ENCODE measurements at places on chromosomes 4 and X. TPM values are rescaled to one million over a fixed set of nuclear protein-coding genes. Genes with fewer than 3 reads are reported as not detected.

GRCh38 chrX:21479695-21480270 is 105.6 kb downstream of the CNKSR2 start:
- DNase-seq = peak; percentile 14

GRCh38 chr4:94871644-94872305 is 114.0 kb downstream of the BMPR1B start:
- no peak for DNase-seq

- DNase-seq = no peak
Observed at GRCh38 chrX:120840827-120841226, 34.8 kb downstream of the CT47B1 start.

Gene CBR4
- 20.4 TPM for total RNA-seq

Gene IBSP
- not detected for total RNA-seq

DNA sequence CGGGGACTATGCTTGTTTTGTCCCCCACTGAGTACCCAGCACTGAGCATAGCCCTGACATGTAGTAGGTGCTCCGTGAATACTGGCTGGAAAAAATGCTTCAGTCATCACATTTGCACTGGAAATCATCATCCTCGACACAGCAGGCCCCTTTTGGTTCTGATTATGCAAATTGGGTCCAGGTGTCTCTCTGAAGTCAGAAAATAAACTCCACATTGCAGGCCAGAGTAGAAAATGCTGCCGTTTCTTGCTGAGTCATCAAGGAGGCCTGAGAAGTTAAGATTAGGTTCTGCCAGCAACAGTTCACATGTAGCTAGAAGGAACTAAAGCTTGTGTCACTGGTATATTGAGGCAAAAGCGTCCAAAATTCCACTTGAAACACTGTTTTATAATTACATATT is 15.0 kb upstream of the STK32B start:
- DNase-seq = no peak

Gene TSPAN7
- total RNA-seq = 0.30 TPM

DNA sequence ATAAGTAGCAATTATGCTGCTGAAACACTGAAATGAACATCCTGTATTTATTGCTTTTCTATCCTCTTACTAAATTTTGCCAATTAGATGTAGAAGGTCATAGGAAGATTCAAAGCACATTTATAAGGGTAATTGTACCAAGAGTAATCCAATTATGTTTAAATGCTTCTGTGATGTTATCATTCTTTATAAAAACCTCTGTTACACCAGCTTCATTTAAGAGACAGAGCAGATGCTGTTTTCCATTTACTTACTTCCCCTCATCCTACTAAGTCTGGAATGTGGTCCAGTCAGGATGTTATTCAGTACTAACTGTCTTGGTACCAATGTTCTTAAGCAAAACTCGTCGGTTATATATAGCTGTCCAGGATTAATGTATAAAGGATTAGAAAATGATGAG is 539.6 kb downstream of the PDHA2 start:
- no peak for DNase-seq

- DNase-seq = no peak
Observed at GRCh38 chrX:87005183-87005582, 512.4 kb upstream of the KLHL4 start.

DNA sequence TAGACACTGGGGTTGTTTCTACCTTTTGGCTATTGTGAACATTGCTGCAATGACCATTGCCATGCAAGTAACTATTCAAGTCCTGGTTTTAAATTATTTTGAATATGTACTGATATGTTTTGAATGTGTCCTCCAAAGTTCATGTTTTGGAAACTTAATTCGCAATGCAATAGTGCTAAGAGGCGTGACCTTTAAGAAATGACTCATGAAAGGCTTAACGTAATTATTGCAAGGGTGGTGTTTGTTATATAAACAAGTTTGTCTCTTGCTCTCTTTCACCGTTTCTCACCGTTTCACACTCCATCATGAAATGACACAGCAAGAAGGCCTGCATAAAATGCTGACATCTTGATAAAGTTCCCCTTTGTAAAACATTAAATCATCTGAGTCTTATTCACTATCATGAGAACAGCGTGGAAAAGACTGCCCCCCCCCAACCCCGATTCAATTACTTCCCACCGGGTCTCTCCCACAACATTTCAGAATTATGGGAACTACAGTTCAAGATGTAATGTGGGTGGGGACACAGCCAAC is 506.9 kb upstream of the FAM47C start:
- no peak for DNase-seq

DNA sequence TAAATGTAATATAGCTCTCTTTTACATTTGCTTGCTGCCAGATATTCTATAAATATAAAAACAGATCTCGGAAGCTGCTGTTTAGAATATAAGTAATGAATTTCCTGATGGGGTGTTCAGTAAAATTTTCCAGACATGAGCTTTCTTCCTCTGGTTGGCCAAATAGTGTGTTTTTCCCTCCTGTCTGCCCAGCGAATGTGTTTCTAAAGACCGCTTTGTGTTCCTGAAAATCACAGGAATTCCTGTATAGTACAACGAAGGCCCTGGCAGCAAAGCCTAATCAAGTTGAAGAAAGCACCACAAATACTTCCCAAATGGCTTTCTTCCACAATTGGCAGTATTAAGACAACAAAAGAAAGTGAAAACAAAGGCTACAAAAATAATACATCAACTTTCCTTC is 494.1 kb downstream of the INPP4B start:
- DNase-seq = no peak

Gene TRO
- 4.0 TPM for total RNA-seq

Gene UGT2A3
- total RNA-seq = not detected

DNA sequence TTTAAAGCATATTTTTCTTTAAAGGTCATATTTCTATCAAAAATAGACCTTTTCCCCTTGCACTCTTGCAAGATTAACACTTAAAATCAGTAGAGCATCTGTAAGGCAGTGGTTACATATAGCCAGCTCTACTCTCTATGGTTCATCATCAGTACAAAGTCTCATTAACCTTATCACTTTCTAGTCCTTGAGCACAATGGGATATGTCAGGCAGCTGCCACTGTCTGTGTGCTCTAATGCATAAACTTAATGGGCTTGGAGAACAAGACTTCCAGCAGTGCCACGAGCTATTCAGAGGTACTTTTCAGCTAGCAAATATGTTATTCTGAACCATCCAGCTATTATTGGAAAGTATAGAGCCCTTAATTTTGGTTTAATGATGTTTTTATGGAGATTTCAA is 393.7 kb downstream of the GASK1B start:
- DNase-seq = no peak

- DNase-seq = no peak
Observed at GRCh38 chrX:63913719-63914118, 128.7 kb upstream of the ARHGEF9 start.

DNA sequence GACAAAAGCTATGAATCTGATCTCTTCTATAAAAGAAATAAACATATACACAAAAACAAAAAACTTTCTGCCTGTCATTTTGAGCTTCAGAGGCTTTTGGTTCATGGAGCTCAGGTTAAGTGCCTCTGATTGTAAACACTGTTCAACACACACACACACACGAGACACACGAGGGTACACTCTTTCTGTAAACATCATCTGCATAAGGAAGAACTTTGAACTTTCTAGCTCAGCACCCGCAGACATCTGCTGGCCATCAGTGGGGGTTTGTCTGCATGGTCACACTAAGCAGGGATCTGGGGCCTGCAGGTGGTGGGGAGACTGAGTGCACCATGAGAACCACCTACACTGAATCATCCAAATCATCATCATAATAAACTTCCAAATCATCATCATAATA is 54.9 kb downstream of the STX18 start:
- DNase-seq = no peak

- no peak for DNase-seq
Observed at GRCh38 chr4:152936446-152937335, 568 bp downstream of the FHDC1 start.

DNA sequence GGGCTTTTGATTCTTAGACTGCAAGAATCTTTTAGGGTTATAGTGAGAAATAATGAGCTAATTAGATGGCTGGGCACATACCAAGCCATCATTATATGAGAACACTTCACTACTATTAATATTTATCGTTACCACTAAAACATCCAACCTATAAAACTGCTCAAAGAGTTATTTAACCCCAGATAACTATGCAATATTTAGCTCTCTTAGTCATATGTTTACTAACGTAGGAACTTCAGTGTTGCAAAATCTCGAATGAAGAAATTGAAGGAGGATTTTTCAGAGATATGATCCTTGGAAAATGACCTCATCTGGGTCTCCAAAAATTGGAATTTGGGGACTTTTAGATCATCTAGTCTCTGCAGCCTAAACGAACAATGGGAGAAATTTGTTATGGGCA is 265.0 kb upstream of the RPS6KA3 start:
- DNase-seq = no peak

- DNase-seq = no peak
Observed at GRCh38 chr4:14264437-14264836, 636.9 kb upstream of the BOD1L1 start.

Data from naive thymus-derived CD8-positive, alpha-beta T cell (primary cell).